ENCODE measurements at places on chromosomes 2 and 18. TPM values are rescaled to one million over a fixed set of nuclear protein-coding genes. Genes with fewer than 3 reads are reported as not detected.

Gene CD8B2
- 0.42 TPM for polyA plus RNA-seq

Gene GTF2A1L
- 0.33 TPM for polyA plus RNA-seq

DNA sequence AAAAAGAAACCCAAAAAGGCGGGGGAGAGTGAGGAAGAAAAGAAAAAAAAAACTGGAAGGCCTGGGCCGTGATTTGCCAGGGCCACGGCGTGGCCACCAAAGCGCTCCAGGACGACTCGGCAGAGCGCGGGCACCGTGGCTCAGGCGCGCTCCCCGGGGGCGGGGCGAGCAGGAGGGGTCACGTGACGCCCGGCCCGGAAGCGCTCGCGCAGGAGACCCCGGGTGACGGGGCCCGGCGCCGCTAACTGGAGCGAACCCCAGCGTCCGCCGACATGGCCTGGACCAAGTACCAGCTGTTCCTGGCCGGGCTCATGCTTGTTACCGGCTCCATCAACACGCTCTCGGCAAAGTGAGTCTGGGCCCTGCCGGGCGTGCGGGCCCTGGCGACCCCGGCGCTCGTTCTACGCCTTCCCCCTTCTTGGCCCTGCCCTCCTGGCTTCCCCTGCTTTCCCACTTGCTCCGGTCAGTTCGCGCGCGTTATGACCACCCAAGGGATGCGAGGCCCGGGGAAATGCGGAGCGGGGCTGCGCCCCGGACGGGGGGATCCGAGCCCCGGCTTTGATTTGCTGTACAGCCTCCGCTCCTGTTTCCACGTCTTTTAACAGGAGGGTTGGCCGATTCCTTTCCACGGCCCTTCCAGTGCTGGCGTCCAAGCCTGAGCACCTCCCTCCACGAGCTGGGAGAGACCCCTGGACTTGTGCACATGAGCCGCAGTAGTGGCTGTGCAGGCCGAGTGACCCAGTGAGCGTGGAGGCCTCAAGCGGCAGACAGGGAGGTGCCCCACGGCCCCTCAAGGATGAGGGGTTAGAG is at the start of gene SLC35F6:
TSS of gene SLC35F6 (plus strand) at position 207 of the 810 bp plus-strand sequence. CDS start at position 273, 66 bp downstream.
- peak; percentile 67 for DNase-seq

GRCh38 chr2:100291152-100291970 is 30.9 kb downstream of the LONRF2 start:
- peak; percentile 93 for DNase-seq

DNA sequence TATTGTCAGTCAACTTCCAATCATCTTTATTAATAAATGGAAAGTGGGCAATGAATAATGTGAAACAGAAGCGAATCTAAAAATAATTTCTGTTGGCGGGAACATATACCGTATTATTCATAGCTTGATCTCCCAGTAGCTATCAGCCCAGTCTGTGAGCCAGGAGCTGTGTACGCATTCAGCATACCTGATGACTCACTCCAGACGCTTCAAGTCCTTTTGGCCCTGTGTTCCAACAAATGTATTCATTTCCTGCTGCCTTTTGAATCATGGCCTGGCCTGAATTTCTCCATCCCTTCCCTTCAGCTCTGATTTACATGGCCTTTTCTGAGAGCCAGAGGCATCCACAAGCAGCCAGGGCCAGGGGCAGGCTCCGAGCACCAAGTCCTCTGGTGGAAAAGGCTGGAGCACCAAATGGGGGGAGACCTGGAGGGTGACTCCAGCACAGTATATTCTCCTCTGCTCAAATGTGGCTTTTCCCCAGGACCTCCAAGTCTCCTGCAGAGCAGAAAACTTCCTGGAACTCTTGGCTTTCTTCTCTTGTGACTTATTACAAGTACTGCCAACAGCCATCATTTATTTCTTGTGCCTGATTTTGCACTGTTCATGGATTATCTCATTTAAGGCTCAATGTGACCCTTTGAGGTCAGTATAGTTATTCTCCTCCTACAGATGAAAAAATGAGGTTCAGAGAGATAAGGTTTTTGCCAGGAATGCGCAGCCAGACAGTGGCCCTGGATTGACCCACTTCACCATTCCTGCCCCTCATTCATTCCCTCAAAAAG is 108.7 kb downstream of the EN1 start:
- no peak for DNase-seq

GRCh38 chr2:65277791-65278483 is 50.3 kb downstream of the ACTR2 start:
- no peak for DNase-seq

DNA sequence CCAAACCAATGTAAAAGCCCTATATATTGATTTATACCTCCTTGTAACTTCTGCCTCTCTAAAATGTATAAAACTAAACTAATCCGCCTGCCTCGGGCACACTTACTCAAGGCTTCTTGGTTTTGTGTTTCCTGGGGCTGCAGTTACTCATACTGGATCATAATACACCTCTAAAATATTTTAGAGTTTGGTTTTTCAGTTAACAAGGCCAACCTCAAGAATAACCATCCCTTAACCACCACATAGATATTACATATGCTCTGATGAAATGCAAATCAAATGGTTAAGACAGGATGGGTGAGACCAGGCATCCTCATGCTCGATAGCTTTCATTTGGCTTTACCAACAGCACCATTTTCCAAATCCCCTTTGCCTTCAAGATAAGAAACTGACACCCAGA is 46.4 kb downstream of the UXS1 start:
- no peak for DNase-seq

- peak; percentile 92 for DNase-seq
Observed at GRCh38 chr2:46970334-46971288, 55.0 kb upstream of the MCFD2 start.

Data from large intestine (tissue), 12 donors.